ENCODE measurements at places on chromosomes 7 and 10.

DNA sequence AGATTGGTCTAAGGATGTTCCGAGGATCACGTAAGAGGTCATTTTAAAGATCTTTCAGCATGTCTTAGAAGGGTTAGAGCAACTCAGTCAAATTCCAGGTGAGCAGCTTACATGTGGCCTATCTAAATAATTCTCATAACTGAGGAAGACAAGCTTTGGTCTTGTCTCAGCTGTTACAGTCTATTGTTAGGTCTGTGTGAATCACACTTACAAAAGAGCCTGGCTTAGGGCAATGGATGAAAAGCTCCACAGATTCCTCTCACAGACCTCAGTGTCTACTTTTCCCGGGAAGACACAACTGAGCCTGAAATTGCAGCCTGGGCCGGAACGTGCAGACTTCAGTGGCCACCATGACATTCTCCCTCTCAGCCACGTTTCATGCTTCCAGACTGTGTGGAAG is 173.1 kb downstream of the INHBA start:
- H3K4me3 ChIP-seq: no peak overlapping the region
- no peaks in the 10 kb centered on the region for H3K27me3 ChIP-seq
- no peaks in the 10 kb centered on the region for H3K4me1 ChIP-seq

GRCh38 chr10:58282615-58283014 is 13.7 kb downstream of the CISD1 start:
- no peak overlapping the region for H3K27ac ChIP-seq
- no peak overlapping the region for H3K4me3 ChIP-seq
- DNase-seq: no peak
- H3K4me1 ChIP-seq: peaks cover 11% of the 10 kb centered on the region
- H3K27me3 ChIP-seq: no peaks in the 10 kb centered on the region

- no peak overlapping the region for H3K4me3 ChIP-seq
- H3K36me3 ChIP-seq: no peaks in the 10 kb centered on the region
- H3K4me1 ChIP-seq: no peaks in the 10 kb centered on the region
- H3K27me3 ChIP-seq: peaks cover 6% of the 10 kb centered on the region
Observed at GRCh38 chr10:122163174-122164022, 107.7 kb upstream of the BTBD16 start.

- no peak overlapping the region for H3K27ac ChIP-seq
- no peaks in the 10 kb centered on the region for H3K4me1 ChIP-seq
- H3K36me3 ChIP-seq: no peaks in the 10 kb centered on the region
- no peak overlapping the region for H3K4me3 ChIP-seq
- DNase-seq: no peak
Observed at GRCh38 chr10:121654021-121654545, 55.8 kb upstream of the FGFR2 start.

GRCh38 chr7:141220263-141220880 is 146.5 kb downstream of the TMEM178B start:
- H3K36me3 ChIP-seq: no peaks in the 10 kb centered on the region
- no peaks in the 10 kb centered on the region for H3K4me1 ChIP-seq
- no peaks in the 10 kb centered on the region for H3K27me3 ChIP-seq
- DNase-seq: no peak
- no peak overlapping the region for H3K4me3 ChIP-seq

- no peaks in the 10 kb centered on the region for H3K36me3 ChIP-seq
- no peak for DNase-seq
- H3K4me1 ChIP-seq: no peaks in the 10 kb centered on the region
- H3K27ac ChIP-seq: no peak overlapping the region
- H3K27me3 ChIP-seq: peaks cover 4% of the 10 kb centered on the region
- H3K4me3 ChIP-seq: no peak overlapping the region
Observed at GRCh38 chr7:157744786-157745601, 408.2 kb downstream of the DNAJB6 start.

DNA sequence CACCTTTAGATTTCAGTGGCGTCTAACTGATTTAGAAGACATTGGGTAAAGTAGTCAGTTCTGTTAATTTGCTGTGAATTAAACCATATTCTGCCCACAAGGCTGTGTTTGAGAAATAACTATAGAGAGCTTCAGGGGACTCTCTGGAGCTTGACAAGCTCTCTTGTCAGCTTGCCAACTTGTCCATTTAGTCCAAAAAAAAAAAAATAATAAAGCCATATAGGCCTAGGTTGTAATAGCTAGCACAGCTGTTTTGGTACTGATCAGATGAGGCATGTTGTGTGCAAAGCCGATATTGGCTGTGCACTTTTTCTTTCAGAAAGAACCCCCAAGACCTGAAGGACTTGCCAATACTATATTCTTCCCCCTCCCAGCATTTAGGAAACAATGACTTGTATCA is 20.2 kb upstream of the ZNF282 start:
- no peaks in the 10 kb centered on the region for H3K27me3 ChIP-seq
- H3K36me3 ChIP-seq: peaks cover 25% of the 10 kb centered on the region
- DNase-seq: no peak
- no peak overlapping the region for H3K27ac ChIP-seq
- peaks cover 8% of the 10 kb centered on the region for H3K4me1 ChIP-seq
- no peak overlapping the region for H3K4me3 ChIP-seq

GRCh38 chr7:150383710-150384397 is 4.7 kb downstream of the ZNF775 start:
- peaks cover 14% of the 10 kb centered on the region for H3K4me1 ChIP-seq
- no peak overlapping the region for H3K27ac ChIP-seq
- DNase-seq: no peak
- H3K27me3 ChIP-seq: peaks cover 2% of the 10 kb centered on the region

DNA sequence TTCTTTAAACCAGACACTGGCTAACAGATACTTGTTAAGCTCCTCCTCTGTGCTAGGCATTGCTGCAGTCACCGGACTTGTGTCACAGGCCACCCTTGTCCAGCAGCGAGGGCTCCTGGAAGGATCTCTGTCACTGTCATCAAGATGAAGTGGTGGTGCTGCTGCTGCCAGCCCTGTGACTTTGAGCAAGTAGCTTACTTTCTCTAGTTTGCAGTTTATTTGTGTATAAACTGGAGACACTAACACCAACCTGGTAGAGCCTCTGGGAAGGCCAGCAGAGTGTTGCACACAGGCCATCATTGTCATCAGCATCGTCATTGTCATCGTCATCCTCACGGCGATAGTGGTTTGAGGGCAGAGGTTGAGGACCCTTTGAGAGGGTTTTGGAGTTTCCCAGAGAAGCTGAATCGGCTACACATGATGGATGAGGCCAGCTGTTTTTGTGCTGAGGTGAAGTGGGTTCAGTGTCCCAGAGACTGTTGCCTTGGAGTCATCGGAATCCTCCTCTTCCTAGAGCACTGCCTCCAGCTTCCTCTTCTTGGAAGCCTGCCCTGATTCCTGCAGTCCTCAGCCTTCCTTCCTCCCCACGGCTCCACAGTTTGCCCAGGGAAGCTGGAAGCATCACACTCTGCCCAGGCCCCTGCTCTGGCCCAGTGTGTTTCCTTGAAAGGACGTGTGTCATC is 128.4 kb downstream of the GRK5 start:
- H3K4me3 ChIP-seq: no peak overlapping the region
- no peak for DNase-seq
- peaks cover 14% of the 10 kb centered on the region for H3K36me3 ChIP-seq
- H3K27me3 ChIP-seq: peaks cover 7% of the 10 kb centered on the region
- peaks cover 39% of the 10 kb centered on the region for H3K4me1 ChIP-seq
- no peak overlapping the region for H3K27ac ChIP-seq

- no peak for DNase-seq
- no peaks in the 10 kb centered on the region for H3K27me3 ChIP-seq
- H3K27ac ChIP-seq: no peak overlapping the region
- H3K4me3 ChIP-seq: no peak overlapping the region
- H3K4me1 ChIP-seq: no peaks in the 10 kb centered on the region
Observed at GRCh38 chr7:90994121-90994520, 270.1 kb upstream of the FZD1 start.

DNA sequence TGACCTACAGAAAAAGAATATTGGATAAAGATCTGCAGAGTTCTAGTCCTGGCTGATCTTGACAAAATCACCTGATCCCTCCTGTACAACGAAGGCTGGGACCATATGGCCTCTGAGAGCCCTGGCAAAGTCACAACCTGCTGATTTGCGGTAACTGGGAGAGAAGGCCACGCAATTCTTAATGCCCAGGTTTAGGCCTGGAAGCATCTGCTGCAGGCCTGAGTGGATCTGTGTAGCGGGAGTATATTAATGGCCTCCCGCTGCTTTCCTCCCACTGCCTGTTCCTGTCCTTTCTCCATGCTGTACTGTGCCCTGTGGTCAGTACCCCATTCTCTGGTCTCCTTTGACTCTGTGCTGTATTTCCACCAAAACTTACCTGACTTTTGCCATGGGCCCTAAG is 24.2 kb downstream of the AKR1B1 start:
- no peak overlapping the region for H3K4me3 ChIP-seq
- peaks cover 4% of the 10 kb centered on the region for H3K27me3 ChIP-seq
- DNase-seq: no peak
- peaks cover 21% of the 10 kb centered on the region for H3K4me1 ChIP-seq
- H3K27ac ChIP-seq: no peak overlapping the region

DNA sequence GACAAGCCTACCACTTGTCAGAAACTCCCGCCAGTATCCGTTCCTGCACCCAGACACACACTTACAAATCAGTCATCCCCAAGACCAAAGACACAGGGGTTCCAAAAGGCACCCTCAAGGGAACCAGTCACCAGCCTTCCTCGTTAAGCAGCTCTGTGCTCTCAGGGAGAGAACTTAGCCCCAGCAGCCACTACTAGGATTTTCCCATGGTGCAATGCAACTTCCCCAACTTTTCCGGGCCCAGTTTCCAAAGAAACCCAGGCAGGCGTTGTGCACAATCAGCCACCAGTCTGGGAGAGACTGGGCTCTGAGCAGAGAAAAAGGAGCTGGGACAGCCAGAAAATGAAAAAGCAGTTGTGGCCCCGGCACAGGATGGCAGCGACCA is 1.2 kb downstream of the DLG5 start:
- DNase-seq: no peak
- H3K4me1 ChIP-seq: peaks cover 44% of the 10 kb centered on the region
- peak overlapping the region; percentile 88 for H3K4me3 ChIP-seq
- H3K27me3 ChIP-seq: peaks cover 7% of the 10 kb centered on the region

- H3K36me3 ChIP-seq: no peaks in the 10 kb centered on the region
- no peak overlapping the region for H3K27ac ChIP-seq
- no peak for DNase-seq
- H3K27me3 ChIP-seq: no peaks in the 10 kb centered on the region
- H3K4me1 ChIP-seq: no peaks in the 10 kb centered on the region
- H3K4me3 ChIP-seq: no peak overlapping the region
Observed at GRCh38 chr7:93629291-93629801, 54.8 kb upstream of the CALCR start.

DNA sequence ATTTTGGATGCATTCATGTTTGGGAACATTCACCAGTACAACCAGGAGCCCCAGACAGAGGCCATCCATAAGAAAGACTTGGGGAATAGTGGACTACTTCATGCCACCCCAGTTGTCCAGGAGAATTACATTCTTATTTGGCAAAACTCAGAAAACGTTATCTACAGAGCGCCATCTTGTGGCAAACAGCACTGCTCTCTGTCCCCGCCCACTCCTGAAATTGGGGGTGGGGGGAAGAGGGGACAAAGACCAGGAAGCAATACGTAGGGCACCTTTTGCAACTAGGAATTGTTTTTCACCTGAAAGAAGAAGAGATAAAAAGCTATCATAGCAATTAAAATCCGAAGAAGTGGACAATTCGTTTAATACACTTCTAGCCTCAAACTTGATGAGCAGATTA is 134.6 kb upstream of the MGMT start:
- H3K27ac ChIP-seq: no peak overlapping the region
- no peaks in the 10 kb centered on the region for H3K4me1 ChIP-seq
- no peaks in the 10 kb centered on the region for H3K36me3 ChIP-seq

GRCh38 chr7:78399033-78399769 is 600.6 kb downstream of the PHTF2 start:
- no peaks in the 10 kb centered on the region for H3K27me3 ChIP-seq
- no peaks in the 10 kb centered on the region for H3K36me3 ChIP-seq
- DNase-seq: no peak
- H3K27ac ChIP-seq: no peak overlapping the region

- DNase-seq: no peak
- H3K4me1 ChIP-seq: no peaks in the 10 kb centered on the region
- no peaks in the 10 kb centered on the region for H3K36me3 ChIP-seq
- no peak overlapping the region for H3K27ac ChIP-seq
Observed at GRCh38 chr10:91054325-91054724, 133.4 kb upstream of the ANKRD1 start.

GRCh38 chr7:101990811-101991418 is 173.5 kb downstream of the CUX1 start:
- H3K27ac ChIP-seq: peak overlapping the region; percentile 83
- H3K4me3 ChIP-seq: peak overlapping the region; percentile 82
- DNase-seq: no peak
- H3K27me3 ChIP-seq: no peaks in the 10 kb centered on the region

- H3K4me1 ChIP-seq: peaks cover 8% of the 10 kb centered on the region
- H3K27me3 ChIP-seq: peaks cover 2% of the 10 kb centered on the region
- H3K4me3 ChIP-seq: no peak overlapping the region
- H3K27ac ChIP-seq: no peak overlapping the region
- peaks cover 23% of the 10 kb centered on the region for H3K36me3 ChIP-seq
- no peak for DNase-seq
Observed at GRCh38 chr7:127885843-127886242, 145.4 kb downstream of the LRRC4 start.

GRCh38 chr7:31478721-31479120 is 35.2 kb upstream of the ITPRID1 start:
- H3K27ac ChIP-seq: no peak overlapping the region
- H3K4me1 ChIP-seq: no peaks in the 10 kb centered on the region
- H3K4me3 ChIP-seq: no peak overlapping the region
- DNase-seq: no peak
- H3K36me3 ChIP-seq: no peaks in the 10 kb centered on the region

GRCh38 chr7:94062372-94062771 is 58.2 kb upstream of the BET1 start:
- DNase-seq: no peak
- H3K4me1 ChIP-seq: peaks cover 20% of the 10 kb centered on the region
- H3K4me3 ChIP-seq: no peak overlapping the region

DNA sequence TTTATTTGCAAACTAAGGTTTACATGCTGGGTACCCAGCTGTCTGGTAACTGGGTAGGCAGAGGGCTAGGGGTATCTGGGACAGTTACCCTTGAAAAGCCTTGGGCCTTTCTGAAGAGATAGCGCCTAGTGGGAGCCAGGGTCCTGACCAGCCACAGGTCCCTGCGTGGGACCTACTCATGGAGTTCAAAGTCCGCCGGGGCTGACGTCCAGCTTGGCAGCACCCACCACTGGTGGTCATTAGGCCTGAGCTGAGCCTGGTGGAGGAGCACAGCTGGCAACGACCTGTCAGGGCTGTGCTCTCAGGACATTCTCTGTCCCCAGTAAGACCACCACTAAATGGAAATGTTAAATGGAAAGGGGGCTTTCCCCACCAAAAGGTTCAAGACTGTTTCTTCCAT is 20.0 kb downstream of the GUSB start:
- no peak overlapping the region for H3K4me3 ChIP-seq
- DNase-seq: no peak
- H3K27ac ChIP-seq: no peak overlapping the region
- peaks cover 4% of the 10 kb centered on the region for H3K36me3 ChIP-seq
- H3K27me3 ChIP-seq: no peaks in the 10 kb centered on the region

GRCh38 chr7:50627824-50628361 is 62.7 kb upstream of the DDC start:
- H3K4me1 ChIP-seq: no peaks in the 10 kb centered on the region
- DNase-seq: no peak
- no peaks in the 10 kb centered on the region for H3K36me3 ChIP-seq
- no peak overlapping the region for H3K27ac ChIP-seq
- no peak overlapping the region for H3K4me3 ChIP-seq
- no peaks in the 10 kb centered on the region for H3K27me3 ChIP-seq

GRCh38 chr7:44449584-44449928 is 40.9 kb downstream of the NUDCD3 start:
- H3K27ac ChIP-seq: no peak overlapping the region
- no peak for DNase-seq
- peaks cover 36% of the 10 kb centered on the region for H3K4me1 ChIP-seq
- H3K36me3 ChIP-seq: peaks cover 35% of the 10 kb centered on the region
- no peak overlapping the region for H3K4me3 ChIP-seq
